Activated CD4-positive, CD25-positive, alpha-beta regulatory T cell treated with anti-CD3 and anti-CD28 coated beads, Interleukin-2, amount 50 U/mL, for 16 hours (primary cell): ENCODE measurements at places on chromosomes 1 and 21.

- DNase-seq = no peak
Measured at GRCh38 chr1:44828841-44829440, 14.1 kb downstream of the PTCH2 start.

- DNase-seq = no peak
Measured at GRCh38 chr1:21579791-21580190, 70.6 kb downstream of the ALPL start.

- DNase-seq = no peak
Measured at GRCh38 chr1:68331117-68331865, 99.0 kb upstream of the WLS start.

DNA sequence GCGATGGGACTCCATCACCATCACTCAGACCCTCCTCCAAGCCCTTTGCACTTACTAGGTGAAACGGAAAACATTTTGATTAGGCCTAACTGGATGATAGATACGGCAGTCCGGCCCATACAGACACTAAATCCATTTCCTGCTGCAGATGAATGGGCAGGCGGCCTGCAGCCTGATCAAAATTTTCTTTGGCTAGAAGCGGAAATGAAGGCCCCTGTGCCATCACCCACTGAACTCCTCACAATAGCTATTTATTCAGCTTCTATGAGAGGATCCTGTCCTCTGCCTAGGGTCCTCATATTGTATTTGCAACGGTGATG, 200.5 kb downstream of the OMA1 start:
- no peak for DNase-seq
